ENCODE measurements at places on chromosomes 2 and 18.

GRCh38 chr2:185644828-185645227 lies 93.8 kb upstream of the FSIP2 start:
- no peak for DNase-seq

GRCh38 chr2:99085421-99085820 lies 56.1 kb upstream of the C2orf15 start:
- DNase-seq, result no peak

GRCh38 chr18:6602365-6602764 lies 127.2 kb upstream of the ARHGAP28 start:
- DNase-seq, result no peak

DNA sequence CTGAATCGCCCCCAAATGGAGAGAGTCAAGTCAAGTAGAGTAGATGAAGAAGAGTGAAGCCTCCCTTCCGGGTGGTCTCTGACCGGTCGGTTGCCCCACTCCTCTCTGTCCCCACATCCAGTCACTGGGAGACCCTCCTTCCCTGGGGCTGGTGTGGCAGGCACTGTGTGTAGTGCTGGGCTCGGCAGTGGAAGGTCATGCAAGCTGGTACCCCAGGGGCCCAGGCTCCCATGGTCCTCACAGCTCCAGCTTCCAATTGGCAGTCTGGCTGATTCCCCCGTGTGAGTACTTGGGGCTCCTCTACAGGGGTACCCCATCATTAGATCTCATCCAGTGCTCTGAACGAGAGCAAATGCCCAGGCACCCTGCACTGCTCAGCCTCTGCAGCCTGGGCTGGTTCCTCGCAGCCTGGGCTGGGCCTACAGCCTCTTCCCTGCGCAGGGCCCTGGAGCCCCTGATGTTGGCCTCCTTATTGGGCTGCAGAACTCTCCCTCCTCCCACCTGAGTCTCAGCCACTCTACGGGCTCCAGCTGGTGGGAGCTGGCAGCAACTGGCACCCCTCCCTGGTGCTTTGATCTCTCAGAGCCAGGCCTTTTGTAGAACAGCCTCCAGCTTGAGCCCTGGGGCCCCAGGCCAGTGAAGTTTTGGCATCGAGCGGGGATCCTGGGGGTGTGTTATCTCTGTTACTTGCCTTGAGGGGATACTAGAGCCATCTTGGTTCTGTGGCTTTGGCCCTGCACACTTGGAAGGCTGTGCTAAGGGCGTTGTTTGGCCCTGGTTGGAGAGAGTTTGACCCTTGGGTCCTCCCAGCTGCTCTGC lies 187.8 kb upstream of the HDAC4 start:
- no peak for DNase-seq

- DNase-seq, result peak; percentile 40
Measured at GRCh38 chr2:113755835-113756354, 547 bp downstream of the SLC35F5 start.
